Adrenal gland (tissue), 19 donors: ENCODE measurements at places on chromosomes 2 and 18.

- peak; percentile 59 for DNase-seq
Measured at GRCh38 chr2:174138161-174138560, 110.2 kb downstream of the OLA1 start.

GRCh38 chr2:144539289-144539782, 19.4 kb upstream of the ZEB2 start:
- DNase-seq: no peak

GRCh38 chr2:145789636-145790035, 1269.7 kb upstream of the ZEB2 start:
- no peak for DNase-seq

GRCh38 chr2:170408461-170409163, 230.7 kb downstream of the MYO3B start:
- DNase-seq: no peak

DNA sequence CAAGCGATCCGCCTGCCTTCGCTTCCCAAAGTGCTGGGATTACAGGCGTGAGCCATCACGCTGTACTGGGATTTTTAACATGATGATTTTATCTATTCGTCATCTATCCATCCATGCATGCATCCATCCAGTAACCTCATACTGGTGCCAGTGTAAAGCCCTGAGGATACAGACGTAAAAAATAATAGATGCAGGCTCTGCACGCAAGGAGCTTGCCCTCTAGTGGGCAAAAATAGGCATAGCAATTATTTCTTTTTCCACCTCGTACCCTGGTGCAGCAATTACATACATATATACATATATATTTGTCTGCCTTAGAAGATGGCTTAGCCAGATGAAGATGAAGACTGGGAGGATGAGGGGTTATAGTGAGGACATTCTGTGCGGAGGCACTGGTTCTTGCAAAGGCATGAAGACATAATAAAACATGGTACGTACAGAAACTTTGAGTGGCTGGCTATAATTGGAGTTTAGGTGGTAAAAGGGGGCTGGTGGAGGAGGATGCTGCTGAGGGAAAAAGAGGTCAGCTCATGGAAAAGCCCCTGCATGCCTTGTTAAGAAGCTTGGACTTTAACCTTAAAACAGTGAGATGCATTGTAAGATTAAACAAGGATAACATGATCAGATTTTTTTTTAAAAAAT, 19.6 kb upstream of the RPIA start:
- no peak for DNase-seq

DNA sequence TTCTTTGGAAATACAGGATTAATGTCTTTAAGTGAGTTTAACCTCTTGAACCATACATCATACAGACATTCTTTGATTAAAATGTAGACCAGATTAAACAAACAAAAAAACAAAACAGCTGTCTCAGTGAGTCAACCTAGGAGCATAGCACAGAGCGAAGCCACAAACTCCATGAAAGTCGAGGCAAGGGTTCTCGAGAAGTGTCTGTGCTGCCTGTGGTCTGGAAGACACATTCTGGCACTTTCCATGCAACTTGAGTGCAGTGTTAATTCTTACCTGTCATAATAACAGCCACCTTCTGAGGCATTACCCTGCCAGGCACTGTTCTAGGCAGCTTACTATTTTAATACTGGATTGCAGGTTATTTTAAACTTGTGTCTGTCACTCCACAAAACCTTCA, 435.5 kb upstream of the MMADHC start:
- DNase-seq: no peak
